ENCODE measurements at places on chromosomes 12 and 14.

DNA sequence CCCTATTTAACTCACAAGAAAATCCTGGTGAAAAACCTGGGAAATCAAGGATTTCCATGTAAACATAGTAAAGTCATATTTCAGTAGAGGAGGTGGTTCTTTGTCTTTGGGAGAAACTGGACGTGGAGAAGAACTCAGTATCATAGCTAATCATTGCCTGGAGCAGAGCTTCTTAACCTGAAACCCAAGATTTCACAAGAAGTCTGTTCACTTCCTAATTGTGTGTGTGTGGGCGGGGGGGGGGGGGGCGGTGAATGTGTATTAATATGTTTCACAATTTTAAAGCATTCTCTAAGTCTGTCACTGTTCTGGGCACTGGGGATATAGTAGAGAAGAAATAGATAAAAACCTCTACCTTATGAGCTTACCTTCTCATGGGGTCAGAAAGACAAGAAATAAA, 96.7 kb upstream of the PPP4R3A start:
- no peak for DNase-seq

DNA sequence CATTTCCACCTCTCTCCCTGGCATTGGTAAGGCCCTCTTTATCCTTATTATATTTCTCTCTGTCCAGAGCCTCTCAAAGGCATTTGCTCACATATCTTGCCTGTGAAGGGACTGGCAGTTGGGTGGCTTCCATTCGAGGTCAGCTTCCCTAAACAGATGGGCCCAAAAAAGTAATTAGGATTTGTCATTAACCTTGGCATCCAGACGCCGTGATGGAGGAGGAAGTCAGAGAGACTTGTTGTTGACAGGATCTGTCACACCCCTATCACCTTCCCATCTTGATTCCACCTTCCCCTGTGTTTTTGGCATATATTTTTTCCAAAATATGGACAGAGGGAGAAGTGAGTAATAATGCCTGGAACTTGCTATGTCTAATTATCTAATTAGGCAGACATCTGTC, 54.0 kb upstream of the OAS1 start:
- DNase-seq, result no peak

DNA sequence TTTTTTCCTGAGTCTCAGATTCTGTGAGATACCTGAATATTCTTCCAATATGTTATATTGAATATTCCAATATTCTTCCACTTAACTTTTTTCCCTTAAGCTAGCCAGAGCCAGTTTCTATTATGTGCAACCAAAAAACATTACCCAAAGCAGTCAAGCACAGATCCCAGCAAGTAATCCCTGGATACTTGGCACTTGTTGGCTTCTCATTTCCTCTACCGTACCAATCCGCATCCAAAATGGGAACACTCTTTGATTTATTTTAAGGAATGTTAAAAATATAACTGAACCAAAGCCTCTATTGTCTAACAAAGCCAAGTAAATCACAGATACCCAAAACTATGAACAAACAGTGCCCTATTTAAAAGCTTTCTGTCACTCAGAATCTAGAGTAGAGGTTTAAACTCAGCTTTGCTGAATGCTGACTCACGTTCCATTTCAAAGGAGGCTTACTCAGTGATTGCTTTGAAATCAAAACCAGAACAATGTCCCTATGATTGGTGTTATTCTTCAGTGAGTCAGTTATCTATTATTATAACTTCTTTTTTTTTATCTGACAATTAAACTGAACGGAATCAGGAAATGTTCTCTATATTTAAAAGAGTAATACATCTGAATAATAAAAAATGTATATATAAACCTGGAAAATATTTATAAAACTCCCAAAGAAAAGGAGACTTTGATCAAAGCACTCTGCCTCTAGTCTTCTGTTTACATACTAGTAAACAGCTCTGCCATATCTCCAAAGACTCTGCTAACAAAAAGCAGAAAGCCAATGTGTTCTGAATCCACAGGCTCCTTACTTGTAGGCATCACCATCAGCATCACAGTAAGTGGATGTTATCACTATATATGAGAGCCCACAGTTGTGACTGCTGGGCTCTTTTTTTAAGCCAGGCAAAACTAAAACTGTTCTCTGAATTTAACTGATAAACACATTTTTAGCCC, 360.8 kb downstream of the CCDC91 start:
- no peak for DNase-seq

DNA sequence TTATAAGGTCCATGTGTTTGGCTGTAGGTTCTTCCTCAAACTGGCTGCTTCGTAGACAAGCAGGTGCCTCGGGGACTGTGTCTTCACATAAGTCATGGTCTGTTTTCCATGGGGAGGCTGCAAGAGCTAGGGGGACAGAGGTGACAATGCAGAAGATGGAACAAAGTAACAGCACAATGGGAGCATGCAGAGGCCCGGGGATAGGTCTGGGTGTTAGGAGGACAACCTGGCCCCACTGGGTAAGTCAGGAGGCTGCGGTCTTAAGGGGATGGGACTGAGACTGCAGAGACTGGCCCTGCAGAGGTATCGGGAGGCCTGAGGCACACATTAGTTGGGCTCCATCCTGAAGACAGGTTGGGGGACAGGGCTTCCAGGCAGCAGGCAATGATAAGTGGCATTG, 88.9 kb downstream of the NTF3 start:
- DNase-seq, result no peak

DNA sequence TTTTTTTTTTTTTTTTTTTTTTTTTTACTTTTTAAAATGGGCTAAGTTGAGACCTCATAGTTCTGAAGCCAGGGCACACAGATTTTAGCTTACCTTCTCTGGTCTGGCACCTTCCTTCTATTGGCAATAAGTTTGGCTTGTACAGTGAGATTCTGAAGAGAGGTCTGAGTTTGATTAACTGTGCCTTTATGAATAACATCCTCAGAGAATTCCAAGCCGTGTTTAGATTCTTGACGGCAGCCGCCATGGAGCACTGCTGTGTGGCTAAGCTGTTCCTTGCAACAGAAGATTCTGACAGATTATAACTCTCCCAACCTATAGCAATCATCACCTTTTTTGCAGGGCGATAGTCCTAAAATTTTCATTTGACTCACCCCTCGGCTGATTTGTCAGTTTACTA, 354.9 kb upstream of the FAR2 start:
- DNase-seq, result no peak

- DNase-seq, result no peak
These were observed 144.6 kb downstream of the ITPR2 start for GRCh38 chr12:26688344-26688904.

DNA sequence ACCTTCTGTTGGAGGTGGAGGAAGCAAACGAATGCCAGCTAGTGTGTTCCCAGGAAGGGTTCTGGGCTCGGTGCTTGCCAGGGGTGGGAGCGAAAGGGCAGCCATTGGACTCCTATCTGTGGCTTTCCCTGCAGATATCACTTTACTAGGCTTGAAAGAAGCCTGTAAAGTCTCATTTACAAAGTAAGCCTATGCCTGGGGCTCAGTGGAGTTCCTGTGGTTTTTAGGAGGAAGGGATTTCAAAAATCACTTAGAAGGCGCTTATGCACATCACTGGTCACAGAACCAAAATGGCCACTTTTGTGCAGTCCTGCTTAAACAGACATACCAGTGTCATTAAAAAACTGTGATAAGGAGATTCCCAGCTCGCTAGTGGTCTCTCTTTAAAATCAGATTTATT, 22.7 kb downstream of the CLMN start:
- no peak for DNase-seq

DNA sequence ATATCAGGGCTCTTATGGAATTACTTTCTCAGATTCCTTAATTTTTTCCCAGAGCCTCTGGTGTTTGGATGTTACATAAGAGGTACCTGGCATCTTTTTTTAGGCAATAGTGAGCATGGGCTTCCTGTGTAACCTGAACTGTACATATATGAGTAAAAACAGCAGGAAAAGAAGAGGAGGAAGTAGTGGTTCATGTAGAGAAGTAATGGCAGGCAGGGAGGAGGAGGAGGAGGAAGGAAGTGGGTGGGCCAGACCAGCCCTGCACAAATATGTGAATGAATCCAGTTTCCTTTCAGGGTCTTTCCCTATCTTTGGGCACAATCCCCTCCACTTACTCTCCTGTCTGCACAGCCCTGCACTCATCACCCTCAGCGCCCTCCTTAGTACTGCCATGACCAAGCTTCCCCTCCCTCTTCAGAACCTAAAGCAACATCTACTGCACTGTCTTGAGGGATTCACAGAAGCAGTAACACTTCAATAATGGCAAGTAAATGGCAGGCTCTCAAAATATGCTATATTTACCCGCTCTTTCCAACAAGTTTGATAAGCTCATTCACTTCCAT, 40.9 kb upstream of the GSG1 start:
- DNase-seq, result no peak

- DNase-seq, result no peak
These were observed 4.5 kb downstream of the USP15 start for GRCh38 chr12:62264706-62265105.

GRCh38 chr12:62977418-62977817, 42.5 kb upstream of the PPM1H start:
- DNase-seq, result no peak

DNA sequence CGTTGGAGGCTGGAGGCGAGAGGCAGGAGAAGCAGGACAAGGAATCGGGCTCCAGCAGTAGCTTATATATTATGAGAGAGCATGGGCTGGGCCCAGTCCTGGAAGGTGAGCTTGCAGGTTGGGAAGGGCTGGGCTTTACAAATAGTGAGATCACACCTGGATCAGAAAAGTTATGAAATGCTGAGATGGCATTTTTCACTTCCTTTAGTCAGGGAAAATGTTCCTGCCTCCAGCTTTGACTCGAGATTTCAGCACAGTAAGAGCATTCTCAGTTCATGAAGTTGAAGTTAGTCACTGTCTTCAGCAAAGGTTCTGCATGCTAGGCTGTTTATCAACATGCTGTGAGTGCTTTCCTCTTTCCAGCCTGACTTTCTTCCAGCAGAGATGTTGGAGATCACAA, at the start of gene KRT6C:
Gene KRT6C, minus strand, starts transcription at position 38 of the 400 bp plus-strand sequence. CDS start 68 bp downstream, outside the sequence.
- no peak for DNase-seq

GRCh38 chr12:116881325-116881876, at the start of gene HRK:
TSS of gene HRK (minus strand) at chr12:116881441. CDS start at chr12:116881307, 134 bp downstream.
- DNase-seq, result no peak

GRCh38 chr12:50415899-50416479, 15.3 kb downstream of the LARP4 start:
- DNase-seq, result no peak

DNA sequence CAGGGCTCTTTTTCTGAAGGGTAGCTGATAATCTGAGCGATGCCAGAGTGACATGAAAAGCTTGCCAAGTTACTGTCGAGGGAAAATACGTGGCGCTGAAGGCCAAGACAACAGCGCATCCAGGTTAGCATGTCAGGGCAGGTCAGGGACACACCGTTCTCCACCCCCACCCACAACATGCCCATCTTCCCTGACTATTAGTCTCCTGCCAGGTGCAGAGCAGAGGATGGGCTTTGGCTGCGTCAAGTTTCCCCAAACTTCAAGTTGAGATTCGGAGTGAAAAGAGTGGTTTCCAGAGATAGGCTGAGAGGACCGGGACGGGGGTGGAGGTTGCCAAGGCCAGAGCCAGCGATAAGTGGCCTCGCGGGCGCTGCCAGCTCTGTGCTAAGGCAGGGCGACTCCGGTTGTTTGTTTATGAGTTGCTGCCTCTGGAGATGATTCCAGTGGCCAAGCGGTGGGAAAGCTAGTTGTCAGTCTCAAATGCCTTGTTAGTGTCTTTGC, 1.7 kb downstream of the TRHDE start:
- DNase-seq, result no peak

DNA sequence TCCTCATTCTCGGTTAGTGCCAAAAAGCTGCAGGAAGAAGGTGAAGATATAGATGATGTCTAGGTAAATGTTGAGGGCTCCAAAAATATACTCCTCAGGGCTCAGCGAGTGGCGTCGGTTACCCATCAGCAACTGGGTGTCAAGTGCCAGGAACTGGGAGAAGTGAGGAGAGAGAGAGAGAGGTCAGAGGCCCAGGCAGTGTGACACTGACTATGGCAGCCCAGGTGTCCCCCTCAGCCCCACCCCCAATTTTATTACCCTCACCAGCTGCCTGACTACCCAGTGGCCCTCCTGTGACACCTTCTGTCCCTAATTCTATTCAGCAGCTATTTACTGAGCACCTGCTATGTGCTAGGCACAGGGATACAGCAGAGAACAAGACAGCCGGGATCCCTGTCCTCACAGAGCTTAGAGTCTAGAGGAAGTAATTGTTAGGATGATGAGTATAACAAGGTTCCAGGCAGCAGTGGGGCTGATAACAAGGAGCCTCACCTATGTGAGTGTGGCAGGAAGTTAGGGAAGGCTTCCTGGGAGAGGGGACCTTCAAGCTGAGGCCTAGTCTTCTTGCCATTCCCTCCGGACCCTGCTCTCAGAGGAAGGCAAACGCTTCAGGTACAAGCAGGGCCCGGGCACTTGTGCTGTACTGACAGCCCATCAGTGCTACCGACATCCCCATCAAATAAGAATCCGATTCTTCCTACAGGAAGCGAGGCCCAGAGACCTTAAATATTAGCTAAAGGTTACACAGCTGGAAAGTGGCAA, 27.8 kb upstream of the BCDIN3D start:
- DNase-seq, result no peak

- DNase-seq, result no peak
These were observed 678 bp downstream of the ZBTB25 start for GRCh38 chr14:64502887-64503433.

- DNase-seq, result no peak
These were observed 195.2 kb upstream of the LRIG3 start for GRCh38 chr12:59115526-59115925.

GRCh38 chr12:111741235-111741812, 25.4 kb upstream of the ALDH2 start:
- DNase-seq, result no peak

DNA sequence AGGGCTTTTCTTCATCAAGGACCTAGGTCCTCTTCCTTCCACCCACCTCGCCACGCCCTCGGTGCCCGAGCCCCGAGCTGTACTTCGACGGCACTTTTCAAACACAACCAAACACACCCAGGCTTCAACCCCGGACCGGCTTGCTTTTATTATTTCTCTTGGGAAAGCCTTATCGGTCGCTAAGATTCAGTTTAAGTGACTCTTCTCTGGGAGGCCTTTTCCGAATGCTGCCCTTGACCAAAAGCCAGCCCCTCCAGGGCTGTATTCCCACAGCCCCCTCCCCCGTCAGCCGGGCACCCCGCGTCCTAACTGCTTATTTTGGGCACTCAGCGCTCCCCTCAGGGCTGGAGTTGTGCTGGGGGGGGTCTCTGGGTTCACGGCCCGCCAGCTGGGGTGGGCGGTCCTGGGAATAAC, 644 bp upstream of the PPP4R4 start:
- peak; percentile 61 for DNase-seq

- DNase-seq, result no peak
These were observed 110.6 kb downstream of the RPL10L start for GRCh38 chr14:46540986-46541385.

- DNase-seq, result no peak
These were observed 6.5 kb downstream of the SLC22A17 start for GRCh38 chr14:23345987-23346692.

Measured in lower lobe of right lung (tissue), 2 donors.